Left lung (tissue), 14 donors: ENCODE measurements at places on chromosomes 1 and 21.

DNA sequence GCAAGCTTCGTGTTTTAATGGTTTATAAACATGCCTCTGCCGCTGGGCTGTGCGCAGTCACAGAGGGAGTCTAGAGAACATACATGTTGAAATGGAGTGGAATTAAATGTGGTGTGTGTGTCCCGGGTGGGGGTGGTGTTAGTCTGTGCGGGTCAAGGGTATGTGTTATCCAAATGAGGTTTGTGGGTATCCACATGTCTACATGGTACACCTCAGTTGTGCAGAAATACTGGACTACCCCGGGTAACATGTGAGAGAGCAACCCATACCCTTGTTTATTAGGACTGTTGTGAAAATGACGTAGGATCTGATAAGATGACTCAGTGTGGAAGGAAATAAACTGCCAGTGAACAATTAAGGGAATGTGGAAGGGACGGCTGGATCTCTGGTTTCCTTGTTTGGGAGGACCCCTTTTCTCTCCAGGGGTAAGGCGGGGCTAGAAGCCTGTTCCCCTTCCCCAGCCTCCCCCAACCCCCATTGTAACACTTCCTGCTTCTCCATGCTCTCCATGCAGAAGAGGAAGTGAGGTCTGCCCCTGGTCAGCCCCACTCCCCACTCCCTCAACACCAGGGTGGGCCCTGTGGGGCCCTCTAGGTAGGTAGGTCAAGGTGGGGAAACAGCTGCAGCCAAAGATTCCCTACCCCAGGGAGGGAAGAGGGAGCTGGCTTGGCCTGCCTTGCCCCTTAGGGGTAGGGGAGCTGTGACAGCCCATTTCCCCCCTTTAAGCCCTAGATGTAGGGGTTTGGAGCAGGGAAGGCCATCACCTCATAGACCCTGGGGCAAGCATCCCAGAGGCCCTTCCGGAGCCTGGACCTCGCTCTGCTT is 690 bp downstream of the EPS8L3 start:
- DNase-seq: no peak

GRCh38 chr1:90143591-90143990 is 148.7 kb downstream of the ZNF326 start:
- no peak for DNase-seq

GRCh38 chr1:184143449-184143848 is 91.9 kb downstream of the TSEN15 start:
- no peak for DNase-seq

- DNase-seq: no peak
Measured at GRCh38 chr1:8299963-8300362, 18.0 kb upstream of the SLC45A1 start.

GRCh38 chr1:110718452-110718851 is 43.7 kb upstream of the KCNA3 start:
- DNase-seq: no peak
